Effector memory CD8-positive, alpha-beta T cell (primary cell): ENCODE measurements at places on chromosomes 16 and 17.
A peak's percentile ranks its signal among the peaks of the same experiment; 100 is the strongest.

- no peak for DNase-seq
Measured at GRCh38 chr17:65389426-65389825, 172.0 kb downstream of the AXIN2 start.

DNA sequence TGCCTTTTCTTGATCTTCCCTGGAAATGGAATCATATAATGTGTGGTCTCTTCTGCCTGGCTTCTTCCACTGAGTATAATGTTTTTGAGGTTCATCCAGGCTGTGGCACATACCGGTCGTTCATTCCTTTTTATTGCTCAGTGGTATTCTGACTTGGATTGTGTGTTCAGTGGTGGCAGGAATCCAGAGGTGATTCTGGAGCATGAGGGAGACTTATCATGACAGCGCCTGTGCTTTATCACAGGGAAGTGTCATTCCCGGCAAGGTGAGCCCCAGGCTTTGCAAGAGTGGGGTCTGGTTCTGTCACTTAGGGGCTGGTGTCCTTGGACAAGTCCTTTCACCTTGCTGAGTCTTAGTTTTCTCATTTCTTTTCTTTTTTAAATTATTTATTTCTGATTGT lies 53.0 kb downstream of the IRX3 start:
- no peak for DNase-seq

DNA sequence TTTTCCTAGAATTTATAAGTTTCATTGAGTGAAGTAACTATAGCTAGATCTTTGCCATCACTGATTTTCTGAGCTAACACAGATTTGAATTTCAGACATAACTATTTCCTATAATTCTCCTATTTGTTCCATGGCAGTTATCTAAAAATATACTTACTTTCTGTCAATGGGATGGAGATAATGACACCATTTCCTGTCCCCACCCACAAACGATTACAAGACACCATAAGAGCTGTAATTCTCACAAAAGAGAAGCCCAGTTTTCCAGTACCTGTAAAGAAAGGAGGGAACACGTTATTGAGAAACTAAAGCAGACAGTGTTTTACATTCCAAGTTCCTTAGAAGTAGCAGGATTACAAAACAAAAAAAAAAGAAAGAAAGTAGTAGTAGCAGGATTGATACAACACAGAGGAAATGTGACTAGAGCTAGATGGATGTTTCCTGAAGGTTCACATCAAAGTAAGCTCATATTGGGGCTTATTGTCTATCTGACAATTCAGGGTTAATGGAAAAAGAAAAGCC lies 110.9 kb upstream of the TOB1 start:
- no peak for DNase-seq

GRCh38 chr17:16463358-16464302 lies 28.4 kb downstream of the LRRC75A start:
- no peak for DNase-seq

- DNase-seq, result no peak
Measured at GRCh38 chr17:72887322-72887721, 205.2 kb downstream of the SLC39A11 start.

- no peak for DNase-seq
Measured at GRCh38 chr17:42459256-42459800, 650 bp downstream of the ATP6V0A1 start.

DNA sequence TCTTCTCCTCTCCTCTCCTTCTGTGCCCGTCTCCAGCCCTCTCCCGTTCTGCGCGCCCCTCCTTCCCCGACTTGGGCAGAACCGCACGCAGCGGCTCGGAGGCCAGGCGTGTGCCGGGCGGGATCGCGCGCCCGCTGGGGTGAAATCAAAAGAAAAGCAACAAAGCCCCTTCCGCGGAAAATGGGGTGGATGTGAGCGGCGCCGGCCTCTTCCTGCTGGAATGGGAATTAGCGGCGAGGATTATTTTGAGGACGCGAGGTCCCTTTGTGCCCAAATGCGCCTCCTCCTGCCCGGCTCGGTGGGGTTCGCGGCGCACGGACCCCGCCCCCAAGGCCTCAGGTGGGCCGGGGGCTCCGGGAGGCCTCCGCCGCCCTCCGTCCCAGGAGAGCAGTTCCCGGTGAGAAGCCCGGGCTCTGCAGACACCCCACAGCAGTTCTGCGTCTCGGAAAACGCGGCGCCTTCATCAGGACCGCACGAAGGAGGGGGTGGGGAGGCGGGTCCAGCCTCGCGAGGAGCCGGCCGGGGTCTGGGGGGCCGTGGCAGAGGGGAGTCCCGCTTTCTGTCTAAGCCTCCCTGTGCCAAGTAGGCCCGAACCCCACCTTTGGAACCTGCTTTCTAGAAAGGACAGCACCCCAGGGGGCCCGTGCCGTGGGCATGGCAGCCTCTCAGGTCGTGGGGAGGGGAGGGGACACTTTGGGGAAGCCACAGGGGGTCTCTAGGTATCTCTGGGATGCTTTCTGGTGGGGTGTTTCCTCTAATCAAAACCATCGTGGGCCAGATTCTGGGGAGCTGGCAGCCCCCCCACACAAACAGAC lies 91.0 kb upstream of the CBX4 start:
- no peak for DNase-seq

- DNase-seq, result no peak
Measured at GRCh38 chr16:54050459-54051210, 236.0 kb downstream of the IRX3 start.

DNA sequence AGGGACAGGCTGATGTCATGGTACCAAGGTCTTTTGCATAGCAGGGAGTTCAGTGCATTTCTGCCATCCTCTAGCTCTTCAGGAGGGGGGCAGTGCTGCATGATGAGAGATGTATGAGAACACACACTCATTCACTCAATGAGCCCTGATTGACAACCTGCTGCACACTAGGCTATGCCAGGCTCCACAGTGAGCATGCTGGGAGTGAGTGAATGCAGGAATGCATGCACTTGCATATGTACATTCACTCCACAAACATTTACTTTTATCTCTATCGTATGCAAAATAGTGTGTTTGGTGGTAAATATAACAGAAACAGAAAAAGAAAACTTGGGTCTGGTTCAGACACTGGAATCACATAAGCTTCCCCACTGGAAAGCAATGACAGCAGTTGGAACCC lies 374.1 kb upstream of the C16orf82 start:
- DNase-seq, result no peak

GRCh38 chr16:69057400-69058378 lies 47.8 kb upstream of the HAS3 start:
- DNase-seq, result no peak

DNA sequence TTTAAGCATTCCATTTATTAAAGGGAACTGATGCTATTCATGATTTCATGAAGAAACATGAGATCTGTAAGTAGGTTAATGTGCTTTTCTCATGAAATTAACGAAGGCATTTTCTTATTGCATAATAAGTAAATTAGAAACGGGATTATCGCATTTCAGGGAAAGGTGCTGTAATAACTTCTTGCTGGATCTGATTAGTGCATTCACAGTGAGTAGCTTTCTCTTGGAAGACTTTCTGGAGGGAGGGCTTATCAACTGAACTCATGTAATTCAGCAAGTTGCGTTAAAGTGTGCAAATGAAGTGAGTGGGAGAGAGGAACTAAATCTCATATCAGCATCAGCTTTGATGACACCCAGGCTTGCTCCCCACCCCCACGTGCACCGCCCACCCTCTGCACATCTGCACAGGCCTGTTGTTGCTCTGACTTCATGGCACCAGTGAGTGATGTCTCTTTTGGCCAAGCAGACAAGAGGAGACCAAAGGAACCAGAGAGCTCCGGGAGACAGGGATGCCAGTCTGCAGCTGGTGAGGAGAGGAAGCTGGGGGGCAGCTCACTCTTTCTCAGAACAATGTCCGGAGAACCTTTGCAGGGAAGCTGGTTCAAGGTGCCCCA lies 26.3 kb upstream of the GAS7 start:
- no peak for DNase-seq

DNA sequence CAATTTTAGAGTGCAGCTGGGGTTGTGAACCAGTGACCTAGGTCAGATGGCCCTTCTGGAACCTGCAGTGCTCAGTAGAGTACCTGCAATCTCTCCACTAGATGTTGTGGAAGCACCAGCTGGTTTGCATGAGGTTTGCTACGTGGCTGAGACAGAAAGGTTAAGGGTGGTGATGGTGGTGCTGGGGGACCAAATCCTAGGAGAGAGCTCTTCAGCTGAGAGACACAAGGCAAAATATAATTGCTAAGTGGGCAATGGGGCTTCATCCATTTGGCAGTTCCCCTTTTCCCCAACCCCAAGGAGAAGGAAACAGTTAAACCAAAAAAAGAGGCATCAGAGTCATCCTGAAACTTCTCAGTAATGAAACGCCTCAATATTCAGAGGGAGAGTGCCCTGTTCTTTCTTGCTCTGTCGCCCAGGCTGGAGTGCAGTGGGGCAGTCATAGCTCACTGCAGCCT lies 13.9 kb downstream of the ITPRIPL2 start:
- no peak for DNase-seq

- no peak for DNase-seq
Measured at GRCh38 chr16:58614212-58614611, 15.4 kb downstream of the CNOT1 start.

DNA sequence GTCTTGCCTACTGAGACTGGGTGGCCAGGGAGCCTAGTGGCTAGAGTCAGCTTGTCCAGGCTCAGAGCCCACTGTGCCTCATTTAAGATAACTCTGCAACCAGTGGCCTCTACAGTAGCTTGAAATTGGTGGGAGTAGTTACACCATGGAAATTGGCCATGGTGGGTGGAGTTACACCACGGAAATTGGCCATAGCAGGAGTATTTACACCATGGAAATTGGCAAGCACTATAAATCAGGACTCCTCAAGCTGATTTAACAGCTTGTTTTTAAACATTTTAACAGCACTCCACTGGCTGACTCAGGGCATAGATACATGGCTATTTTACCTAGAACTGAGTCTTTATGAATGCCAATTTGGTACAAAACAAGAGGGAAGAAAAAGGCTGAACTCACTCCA lies 27.7 kb upstream of the AKTIP start:
- no peak for DNase-seq

DNA sequence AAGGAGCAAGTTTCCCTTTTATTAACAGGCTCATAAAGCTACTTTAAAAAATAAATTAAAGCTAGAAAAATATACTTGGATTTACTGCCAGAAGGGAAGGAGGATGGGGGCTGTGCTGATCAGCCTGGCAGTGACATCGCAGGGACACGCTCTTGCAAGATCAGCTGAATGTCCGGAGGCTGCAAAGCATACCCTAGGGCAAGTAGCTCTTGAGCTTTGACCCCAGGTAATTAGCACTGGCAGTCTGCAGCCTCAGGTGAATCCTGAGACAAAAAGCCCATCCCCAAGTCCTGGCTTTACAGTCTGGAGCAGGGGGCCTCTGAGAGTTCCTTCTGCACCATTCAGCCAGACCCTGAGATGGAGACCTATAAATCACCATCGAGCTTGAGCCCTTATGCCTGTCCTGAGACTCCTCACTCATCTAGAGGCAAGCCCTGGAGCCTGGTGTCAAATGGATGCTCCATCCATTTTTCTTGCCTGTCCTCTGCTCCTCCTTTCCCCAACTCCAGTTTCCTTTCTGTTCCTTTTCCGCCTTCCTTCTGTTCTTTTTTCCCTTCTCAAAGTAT lies 131.7 kb downstream of the TMEM114 start:
- no peak for DNase-seq

- no peak for DNase-seq
Measured at GRCh38 chr17:27788919-27789318, 11.4 kb downstream of the NOS2 start.

- no peak for DNase-seq
Measured at GRCh38 chr17:43431714-43432523, 33.1 kb downstream of the ARL4D start.

DNA sequence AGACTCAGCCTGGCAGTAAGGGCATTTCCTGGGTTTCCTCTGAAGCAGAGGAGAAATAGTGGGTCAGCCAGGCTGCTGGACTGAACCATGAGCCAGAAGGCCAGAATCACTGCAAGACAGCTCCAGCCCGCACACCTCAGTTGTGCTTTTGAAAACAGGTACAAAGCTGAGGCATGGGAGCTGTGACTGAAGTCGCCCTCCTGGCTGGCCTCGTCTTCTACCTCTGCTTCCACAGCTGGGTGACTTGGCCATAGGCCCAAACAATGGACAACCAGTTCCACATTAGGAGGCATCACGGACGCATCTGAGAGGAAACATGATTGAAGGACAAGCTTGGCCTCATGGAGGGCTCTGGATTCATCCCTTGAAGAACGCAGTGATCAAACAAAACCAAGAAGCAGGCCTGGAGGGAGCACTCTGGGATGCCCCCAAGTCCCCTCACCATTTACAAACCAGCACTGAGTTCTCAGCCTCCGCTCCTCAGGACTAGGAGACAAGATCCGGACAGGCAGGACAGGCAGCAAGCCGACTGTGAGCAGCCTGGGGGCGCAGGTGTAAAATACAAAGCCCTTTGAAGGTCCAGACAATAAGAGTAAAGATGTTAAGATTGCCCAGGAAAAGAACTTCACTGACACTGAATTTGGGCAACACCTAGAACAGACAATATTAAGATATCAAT lies 68.7 kb downstream of the N4BP1 start:
- DNase-seq, result no peak

- DNase-seq, result no peak
Measured at GRCh38 chr17:518047-518735, 165.6 kb upstream of the RPH3AL start.

- no peak for DNase-seq
Measured at GRCh38 chr17:46916211-46916610, 6.7 kb upstream of the GOSR2 start.

- no peak for DNase-seq
Measured at GRCh38 chr17:81482673-81483072, 29.9 kb downstream of the ACTG1 start.

- DNase-seq, result peak; percentile 28
Measured at GRCh38 chr17:50908860-50909764, 43.0 kb upstream of the TOB1 start.

GRCh38 chr16:72371307-72372086 lies 199.5 kb upstream of the PMFBP1 start:
- DNase-seq, result no peak

DNA sequence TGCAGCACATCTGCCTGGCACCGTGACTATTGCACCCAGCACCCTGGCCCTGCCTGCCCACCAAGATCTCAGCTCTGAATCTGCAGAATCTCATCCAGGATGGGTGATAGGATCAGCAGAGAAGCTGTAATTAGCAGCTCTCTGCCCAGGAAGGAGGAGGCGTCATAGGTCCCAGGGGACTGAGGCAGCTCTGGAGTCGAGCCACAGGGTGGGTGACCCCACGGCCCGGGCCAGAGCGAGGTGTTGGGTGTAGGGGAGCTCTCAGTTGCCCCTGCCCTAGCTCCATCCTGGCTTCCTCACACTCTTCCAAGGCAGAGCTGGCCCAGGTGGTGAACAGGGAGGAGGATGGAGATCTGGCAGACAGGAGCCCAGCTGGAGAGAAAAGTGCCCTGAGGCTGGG lies 18.2 kb upstream of the FAM83G start:
- DNase-seq, result no peak
